ENCODE measurements at places on chromosomes 3 and 15.

GRCh38 chr3:67765575-67765974 lies 111.2 kb upstream of the SUCLG2 start:
- no peak for DNase-seq

- no peak for DNase-seq
Observed at GRCh38 chr15:39785139-39785538, 2.5 kb upstream of the FSIP1 start.

- DNase-seq: no peak
Observed at GRCh38 chr3:101994386-101994785, 145.1 kb downstream of the NFKBIZ start.

DNA sequence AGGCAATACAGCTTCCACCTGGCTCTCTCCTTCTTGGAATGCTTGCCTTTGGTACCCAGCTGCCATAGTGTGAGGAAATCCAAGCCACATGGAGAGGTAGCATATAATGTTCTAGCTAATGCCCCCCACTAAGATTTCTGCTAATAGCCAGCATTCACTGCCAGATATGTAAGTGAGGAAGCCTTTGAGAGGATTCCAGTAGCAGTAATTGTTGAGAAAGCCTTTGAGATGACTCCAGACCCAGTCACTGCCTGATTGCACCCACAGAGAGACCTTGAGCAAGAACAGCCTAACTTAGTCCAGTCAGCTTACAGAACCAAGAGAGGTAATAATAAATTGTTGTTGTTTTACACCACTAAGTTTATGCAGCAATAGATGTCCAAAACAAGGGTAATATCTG lies 63.1 kb downstream of the STRIT1 start:
- no peak for DNase-seq

DNA sequence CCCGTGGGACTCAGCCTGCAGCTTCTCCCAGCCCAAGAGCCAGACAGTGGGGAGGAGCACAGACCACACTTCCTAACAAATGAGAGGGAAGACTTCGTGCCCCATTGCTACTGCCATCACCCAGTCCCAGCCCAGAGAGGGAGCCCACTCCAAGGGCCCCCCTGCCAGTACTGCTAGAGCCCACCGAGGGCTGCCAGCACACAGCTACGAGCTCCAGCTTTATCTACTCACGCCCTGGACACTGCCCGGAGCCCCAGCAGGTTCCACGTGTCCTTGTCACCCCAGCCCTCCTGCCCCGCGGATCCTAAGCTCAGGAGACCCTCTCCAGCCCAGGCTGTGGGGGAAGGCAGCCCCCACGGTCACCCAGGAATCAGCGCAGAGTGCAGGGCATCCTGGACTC lies 1.9 kb downstream of the GOLGA8A start:
- no peak for DNase-seq

DNA sequence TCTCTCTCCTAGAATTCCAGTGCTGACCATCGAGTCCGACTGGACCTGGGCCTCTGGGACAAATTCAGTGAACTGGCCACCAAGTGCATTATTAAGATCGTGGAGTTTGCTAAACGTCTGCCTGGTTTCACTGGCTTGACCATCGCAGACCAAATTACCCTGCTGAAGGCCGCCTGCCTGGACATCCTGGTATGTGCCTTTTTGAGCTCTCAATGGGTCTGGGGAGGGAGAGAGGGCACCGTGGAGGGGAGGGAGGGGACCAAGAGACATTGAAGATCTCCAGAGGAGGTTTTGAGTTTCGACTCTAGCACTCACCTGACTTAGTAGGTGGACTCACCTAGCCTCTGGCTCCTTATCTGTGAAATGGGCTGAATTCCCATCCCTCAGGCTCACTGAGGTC lies 84.2 kb downstream of the TOP2B start:
- no peak for DNase-seq

GRCh38 chr15:27723821-27724220 lies 375.3 kb downstream of the OCA2 start:
- no peak for DNase-seq

DNA sequence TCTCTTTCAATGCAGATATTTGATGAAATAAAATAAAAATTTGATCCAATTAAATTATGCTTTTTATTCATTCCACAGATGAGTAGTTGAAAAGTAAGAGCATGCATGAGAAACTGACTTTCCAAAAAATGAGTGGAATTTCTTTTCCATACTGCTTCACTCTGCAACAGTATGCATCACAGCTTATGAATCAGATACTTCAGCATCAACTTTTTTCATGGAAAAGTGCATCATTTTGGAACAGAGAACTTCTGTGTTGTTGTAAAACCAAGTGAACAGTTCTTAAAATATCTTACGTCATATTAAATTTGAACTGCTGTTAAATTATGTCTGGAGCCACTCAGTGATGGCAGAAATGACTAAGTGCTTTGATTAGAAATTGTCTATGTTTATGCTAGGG lies 16.7 kb upstream of the SLC7A14 start:
- DNase-seq: no peak

GRCh38 chr3:5657106-5657505 lies 469.6 kb downstream of the EDEM1 start:
- no peak for DNase-seq

- no peak for DNase-seq
Observed at GRCh38 chr15:80669663-80670273, 25.3 kb upstream of the ABHD17C start.

DNA sequence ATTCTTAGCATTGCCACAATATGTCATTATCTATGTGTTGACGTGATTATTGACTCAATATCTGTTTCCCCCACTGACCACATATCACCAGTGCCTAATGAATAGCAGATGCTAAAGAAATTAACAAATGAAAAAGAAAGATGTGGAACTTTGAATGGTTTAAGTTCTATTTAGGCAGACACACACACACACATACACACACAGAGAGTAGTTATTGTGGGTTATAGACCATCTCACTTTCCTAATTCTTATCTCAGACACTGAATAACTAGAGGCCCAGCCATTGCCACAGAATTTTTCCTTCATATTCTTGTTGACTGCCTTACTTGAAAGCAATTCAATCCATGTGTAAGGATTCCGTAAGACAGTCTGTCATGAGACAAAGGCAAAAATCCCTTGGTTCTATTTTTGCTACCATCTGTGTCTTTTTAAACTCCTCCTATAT lies 61.9 kb upstream of the PHLDB2 start:
- DNase-seq: no peak

DNA sequence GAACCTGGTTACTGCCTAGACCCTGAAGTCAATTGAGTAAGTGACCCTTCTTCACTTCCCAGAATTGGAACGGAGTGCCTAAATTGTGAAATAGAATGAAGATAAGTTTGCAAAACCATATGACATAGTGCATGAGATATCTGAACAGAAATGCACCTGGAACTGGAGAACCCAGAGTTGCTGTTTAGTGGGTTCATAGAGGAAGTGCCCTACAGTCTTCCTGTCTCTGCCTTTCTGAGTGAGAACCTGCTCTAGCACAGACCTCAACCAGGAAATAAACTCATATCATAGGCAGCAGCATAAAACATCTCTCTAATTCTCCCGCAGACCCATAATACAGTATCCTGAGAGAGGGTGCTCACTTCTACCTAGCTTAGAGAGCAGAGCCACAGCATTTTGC lies 82.9 kb downstream of the EOMES start:
- DNase-seq: peak; percentile 5

- no peak for DNase-seq
Observed at GRCh38 chr15:38367476-38367875, 86.5 kb upstream of the FAM98B start.

DNA sequence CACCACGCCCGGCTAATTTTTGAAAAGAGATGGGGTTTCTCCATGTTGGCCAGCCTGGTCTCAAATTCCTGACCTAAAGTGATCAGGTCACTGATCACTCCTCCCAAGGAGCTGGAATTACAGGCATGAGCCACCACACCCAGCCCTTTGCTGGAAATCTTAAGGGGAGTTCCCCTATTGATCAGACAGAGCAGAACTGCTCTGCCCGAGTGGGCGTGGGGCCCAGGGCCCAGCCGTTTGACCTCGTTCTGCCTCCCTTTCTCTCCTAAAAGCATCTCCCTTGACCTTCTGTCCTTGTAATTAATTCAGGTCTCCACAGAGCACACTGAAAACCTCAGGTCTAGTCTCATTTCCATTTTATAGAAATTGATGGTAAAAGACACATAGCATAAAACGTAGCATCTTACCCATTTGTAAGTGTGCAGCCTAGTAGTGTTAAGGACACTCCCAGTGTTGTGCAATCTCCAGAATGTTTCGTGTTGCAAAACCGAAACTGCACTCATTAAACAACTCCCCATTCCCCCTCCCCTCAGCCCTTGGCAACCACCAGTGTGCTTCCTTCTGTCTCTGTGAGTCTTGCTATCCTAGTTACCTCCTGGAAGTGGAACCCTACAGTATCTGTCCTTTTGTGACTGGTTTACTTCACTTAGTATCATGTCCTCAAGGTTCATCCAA lies 89.3 kb downstream of the SLCO3A1 start:
- peak; percentile 35 for DNase-seq

GRCh38 chr3:71152892-71153265 lies 430.6 kb downstream of the FOXP1 start:
- DNase-seq: no peak

DNA sequence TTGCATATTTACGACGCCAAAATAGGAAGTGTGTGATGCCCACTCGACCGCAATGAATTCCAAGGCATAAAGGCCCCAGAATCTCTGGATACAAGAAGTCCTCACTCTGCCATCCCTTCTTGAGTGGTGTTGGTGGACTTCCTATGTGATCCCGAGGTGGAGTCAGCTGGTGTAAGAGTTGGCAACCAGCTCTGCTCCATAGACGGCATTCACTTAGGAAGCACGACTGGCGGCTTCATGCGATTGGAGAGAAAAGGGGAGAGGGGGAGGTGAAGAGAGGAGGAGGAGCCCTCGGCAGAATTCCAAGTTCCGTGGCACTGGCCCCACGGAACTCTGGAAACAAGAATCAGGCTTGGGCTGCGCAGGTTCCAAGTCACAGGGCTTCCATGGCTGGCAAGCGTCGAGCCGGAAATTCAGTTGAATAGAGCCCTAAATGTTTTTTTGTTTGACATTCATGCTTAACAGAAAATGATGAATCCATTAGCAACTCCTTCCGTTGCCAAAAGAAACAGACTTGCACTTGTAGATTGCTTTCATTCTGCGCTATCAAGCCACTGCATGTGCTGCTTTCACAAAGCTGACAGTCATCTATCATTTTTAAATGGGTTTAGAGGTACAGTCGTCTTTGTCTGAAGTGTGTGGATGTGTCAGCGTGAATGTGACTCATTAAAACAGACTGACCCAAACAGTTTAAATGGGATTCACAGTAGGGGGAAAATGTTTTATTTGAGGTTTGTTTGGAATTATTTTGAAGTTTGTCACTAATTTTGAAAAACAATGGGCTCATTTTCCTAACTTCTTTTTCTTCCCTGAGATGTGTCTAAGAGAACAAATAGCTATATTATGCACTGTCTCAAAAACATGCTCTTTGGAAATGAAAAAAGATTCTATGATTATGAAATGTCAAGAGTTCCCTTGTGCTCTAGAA lies 428.3 kb upstream of the ATP11B start:
- DNase-seq: no peak

GRCh38 chr3:172678068-172678467 lies 32.8 kb downstream of the NCEH1 start:
- DNase-seq: no peak

- DNase-seq: peak; percentile 8
Observed at GRCh38 chr3:69370156-69370883, 15.6 kb downstream of the FRMD4B start.

DNA sequence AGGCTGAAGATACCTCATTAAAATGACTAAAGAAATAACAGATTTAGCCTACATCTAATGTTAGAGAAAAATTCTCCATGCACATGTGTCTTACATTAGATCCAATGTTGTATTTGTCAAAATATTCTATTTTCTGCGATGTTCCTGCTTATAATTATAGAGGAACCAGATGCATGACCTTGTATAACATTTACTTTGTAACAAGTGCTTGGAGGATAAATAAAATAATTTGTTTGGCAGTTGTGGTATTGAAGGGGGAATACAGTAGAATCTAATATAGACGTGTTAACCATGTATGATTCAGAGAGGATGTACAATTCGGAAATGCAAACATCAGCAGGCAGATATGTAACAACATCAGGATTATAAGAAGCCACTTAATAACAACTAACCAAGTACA lies 922.2 kb downstream of the TUSC7 start:
- DNase-seq: no peak

DNA sequence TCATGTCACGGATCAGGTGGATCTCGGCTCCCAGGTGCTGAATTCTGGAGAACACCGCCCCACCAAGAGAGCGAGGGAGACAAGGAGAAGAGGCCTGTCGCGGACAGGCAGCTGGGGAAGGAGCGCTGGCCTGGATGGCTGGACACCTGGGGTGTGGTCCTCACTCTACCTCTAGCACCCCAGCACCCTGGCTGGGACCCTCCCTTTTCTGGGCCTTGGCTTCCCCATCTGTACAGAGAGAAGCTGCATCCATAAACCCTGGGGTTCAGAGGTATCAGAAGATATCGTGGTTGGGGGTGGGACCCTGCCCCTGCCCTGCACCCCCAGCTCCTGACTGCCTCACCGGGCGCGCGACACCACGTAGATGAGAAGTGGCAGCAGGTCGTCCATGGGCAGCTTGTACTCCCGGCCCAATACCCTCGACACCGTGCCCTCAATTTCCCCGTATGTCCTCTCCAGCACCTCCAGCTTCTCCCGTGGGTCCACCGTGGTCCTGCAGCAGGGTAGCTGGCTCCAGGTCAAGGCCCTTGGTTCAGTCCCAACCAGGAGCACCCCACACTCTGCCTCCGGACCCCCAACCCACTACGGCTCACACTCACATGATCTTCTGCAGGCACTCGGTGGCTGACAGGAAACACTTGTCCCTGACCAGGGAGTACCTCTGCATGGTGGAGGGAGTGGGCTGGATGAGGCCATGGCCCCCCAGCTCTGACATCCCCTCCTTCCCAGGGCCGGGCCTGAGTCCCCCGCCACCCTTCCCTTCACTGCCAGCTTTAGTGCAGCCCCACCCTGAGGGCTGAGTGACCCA lies 21.7 kb downstream of the ALS2CL start:
- no peak for DNase-seq

- DNase-seq: no peak
Observed at GRCh38 chr15:40162552-40162951, 1.7 kb downstream of the BUB1B start.

GRCh38 chr3:62134061-62134496 lies 239.3 kb downstream of the FEZF2 start:
- DNase-seq: no peak

DNA sequence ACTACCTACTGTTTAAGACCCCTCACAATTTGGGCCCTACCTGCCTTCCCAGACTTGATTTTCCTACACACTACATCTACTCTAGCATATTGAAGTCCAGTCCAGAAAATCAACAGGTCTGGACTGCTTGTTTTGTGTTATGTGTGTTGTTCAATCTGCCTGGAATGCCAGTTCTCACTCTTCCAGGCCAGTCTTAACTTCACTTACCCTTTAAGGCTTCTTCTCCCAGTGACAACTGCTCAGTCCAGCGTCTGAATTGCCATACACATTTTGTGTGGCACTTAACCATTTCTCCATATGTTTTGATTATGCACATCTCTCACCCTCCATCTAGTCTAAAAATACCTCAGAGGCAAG lies 1.1 kb downstream of the TICRR start:
- no peak for DNase-seq

- DNase-seq: no peak
Observed at GRCh38 chr15:62612771-62613170, 429.8 kb upstream of the TPM1 start.

GRCh38 chr15:101805605-101806345 lies 2.5 kb downstream of the OR4F6 start:
- DNase-seq: no peak

GRCh38 chr3:13217736-13218540 lies 144.7 kb upstream of the IQSEC1 start:
- DNase-seq: no peak

GRCh38 chr15:68843425-68844311 lies 23.0 kb upstream of the ANP32A start:
- peak; percentile 23 for DNase-seq

- no peak for DNase-seq
Observed at GRCh38 chr3:46730819-46731218, 13.2 kb upstream of the PRSS50 start.
